Stimulated activated CD4-positive, alpha-beta T cell treated with anti-CD3 and anti-CD28 coated beads, Interleukin-4, amount 100 ng/mL, for 24 hours (primary cell): ENCODE measurements at places on chromosomes 1 and 21.

GRCh38 chr1:197948926-197949899, 32.0 kb downstream of the LHX9 start:
- DNase-seq = peak; percentile 34

DNA sequence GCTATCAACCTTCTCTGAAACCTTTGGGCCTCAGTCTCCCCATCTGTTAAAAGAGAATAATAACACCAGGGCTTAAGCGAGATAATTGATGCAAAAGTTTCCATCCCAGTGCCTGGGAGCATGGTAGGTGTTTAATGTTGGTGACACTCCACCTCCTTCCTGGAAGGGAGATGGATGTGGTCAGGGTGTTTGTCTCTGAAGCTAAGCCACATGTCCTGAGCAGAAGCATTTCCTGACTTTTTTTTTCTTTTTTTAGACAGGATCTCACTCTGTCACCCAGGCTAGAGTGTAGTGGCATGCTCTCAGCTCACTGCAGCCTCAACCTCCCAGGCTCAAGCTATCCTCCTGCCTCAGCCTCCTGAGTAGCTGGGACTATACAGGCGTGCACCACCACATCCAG, 72.6 kb upstream of the HMGB4 start:
- DNase-seq = no peak

GRCh38 chr1:213512316-213512715, 461.3 kb downstream of the RPS6KC1 start:
- DNase-seq = no peak

DNA sequence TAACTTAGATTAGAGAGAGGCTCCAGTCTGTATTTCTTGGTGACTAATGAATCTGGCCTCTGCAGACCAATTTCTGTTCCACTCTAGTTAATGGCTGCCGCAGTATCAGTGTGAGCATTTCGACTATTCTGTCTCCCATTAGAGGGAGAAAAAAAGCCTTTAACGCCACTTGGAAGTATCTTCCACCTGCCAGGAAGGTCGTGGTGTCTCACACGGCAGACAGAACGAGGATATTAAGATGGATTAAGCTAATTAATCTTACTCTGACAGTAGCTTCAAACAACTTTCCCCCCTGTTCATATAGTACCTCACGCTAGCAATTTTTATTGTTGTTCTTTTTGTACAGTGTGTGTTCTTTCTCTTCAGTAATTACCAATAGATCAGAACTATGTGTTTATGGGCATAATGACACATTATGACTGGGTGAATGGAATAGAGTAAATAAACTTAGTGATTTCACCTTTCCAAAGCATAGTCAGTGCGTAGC, 153.8 kb downstream of the ADGRL2 start:
- DNase-seq = no peak

DNA sequence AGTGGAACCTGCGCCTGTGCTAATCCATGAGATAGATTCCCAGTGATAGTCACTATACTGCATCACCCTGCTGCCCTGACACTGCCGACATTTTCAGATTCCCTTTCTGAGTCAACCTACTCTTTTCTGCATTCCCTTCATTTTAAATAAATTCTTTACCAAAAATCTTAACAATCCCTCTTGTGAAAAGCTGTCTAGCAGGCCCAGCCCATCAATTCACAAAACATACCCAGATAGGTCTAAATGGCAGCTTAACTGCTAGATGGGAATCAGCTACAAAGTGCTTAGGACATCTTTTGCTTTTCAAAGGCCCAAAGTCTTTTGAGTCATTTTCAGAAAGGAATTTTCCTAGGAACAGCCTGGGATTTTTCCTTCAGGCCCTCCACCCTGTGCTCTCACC, 180.1 kb upstream of the PTBP2 start:
- DNase-seq = no peak

DNA sequence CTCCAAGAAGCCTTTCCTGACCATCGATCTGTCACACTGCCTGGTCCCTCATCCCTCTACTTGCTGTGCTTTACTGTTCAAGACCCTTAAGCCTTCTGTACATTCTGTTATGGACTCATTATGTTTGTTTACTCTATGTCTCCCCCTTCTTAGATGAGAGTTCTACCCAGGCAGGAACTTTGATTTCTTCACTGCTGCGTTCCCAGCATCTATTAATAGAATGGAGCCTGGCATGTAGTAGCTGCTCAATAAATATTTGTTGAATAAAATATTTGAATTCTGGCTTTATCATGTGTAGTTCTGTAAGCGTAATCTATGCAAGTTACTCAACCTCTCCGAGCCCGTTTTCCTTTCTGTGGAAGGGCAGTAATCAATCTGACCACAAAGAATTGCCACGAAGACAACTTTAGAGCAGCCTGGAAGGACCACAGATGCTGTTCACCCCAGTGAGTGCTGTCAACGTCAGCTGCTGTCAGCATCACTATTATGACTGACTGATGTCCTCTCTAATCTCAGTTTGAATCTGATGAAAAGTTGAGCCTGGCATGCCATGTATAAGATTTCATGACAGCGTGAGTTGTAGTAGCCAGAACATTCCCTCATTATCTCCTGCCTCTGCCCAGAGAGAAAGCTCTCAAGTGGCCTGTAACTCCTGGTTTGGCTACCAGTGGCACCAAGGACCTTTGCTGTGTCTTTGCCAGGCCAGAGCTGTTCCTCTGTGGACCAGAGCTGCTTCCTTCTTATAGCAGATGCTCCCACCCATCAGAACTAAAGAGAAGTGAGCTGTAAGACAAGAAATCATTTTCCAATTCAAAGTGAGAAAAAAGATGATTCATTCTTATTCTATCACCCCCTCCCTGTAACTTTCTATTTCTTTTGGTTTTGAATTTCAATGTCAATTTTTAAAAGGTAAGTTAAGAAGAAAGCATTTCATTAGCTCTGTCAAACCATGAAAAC, 94.5 kb downstream of the PRDM2 start:
- DNase-seq = no peak

GRCh38 chr21:29299916-29300806, 1.4 kb downstream of the BACH1 start:
- peak; percentile 64 for DNase-seq

GRCh38 chr1:90190523-90190922, 195.6 kb downstream of the ZNF326 start:
- DNase-seq = no peak

- DNase-seq = no peak
These were observed 257.9 kb downstream of the VAV3 start for GRCh38 chr1:107707111-107707510.

DNA sequence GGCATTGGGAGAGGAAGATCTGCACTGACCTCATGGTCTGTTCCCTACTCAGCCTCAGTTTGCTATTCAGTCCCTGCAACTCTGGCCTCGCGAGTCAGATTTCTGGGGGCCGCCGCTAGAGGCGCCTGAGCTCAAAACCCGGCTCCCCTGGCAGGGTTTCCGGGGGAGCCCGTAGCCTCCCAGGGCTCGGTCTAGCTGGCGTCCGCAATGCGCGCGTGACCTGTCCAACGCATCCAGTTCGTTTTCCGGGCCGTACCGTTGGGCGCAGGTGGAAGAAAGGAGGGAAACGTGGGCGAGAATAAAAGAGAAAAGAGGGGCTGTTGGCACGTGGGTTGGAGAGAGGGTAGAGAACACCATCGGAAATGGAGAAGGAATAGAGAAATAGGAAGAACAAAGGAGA, at the start of gene ADAM30:
Gene ADAM30 (minus strand): TSS at position 213 of the 400 bp plus-strand sequence. CDS start 179 bp downstream, at position 34.
- no peak for DNase-seq

GRCh38 chr1:228841632-228842031, 106.4 kb downstream of the RHOU start:
- DNase-seq = no peak

GRCh38 chr1:153626904-153627714, at the start of gene S100A13:
Gene S100A13, minus strand, starts transcription at chr1:153627505. Its CDS starts 1,033 bp downstream, at chr1:153626472.
- DNase-seq = no peak

DNA sequence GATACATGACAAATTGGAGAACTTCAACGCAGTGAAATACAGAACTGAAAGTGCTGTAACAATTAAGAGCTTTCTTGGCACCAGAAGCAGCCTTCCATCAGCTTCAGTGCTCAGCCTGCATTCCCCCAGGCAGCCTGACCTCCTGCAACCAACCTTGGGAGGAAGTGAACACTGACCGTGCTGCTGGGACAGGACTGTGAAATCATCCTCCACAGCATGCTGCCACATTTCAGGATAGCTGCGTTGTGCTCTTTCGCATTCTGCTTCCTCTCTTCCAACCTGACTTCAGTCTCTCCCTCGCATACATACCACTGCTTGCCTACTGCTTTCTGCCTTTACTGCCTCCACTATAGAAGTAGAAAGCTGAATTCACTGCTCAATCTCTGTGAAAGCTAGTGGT, 388.6 kb downstream of the RWDD3 start:
- DNase-seq = no peak

DNA sequence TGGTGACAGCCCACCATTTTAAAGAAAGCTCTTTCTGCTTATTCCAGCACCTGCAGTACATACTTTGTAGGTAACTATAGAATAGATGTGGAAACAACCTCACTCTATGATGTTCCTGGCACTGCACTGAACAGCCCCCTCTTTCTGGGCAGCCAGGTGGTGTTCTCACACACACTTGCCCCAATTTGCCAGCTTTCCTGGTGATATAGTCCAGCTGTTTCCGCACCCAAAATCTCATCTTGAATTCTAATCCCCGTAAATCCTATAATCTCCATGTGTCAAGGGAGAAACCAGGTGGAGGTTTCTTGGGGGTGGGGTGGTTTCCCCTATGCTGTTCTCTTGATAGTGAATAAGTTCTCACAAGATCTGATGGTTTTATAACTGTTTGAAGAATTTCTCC, 102.2 kb downstream of the FCRL5 start:
- DNase-seq = no peak

GRCh38 chr1:157106813-157107189, 7.2 kb upstream of the ETV3L start:
- DNase-seq = no peak

GRCh38 chr1:45275054-45275453, 51.6 kb upstream of the HPDL start:
- no peak for DNase-seq

- no peak for DNase-seq
These were observed 79.8 kb upstream of the CYYR1 start for GRCh38 chr21:26652854-26653253.

DNA sequence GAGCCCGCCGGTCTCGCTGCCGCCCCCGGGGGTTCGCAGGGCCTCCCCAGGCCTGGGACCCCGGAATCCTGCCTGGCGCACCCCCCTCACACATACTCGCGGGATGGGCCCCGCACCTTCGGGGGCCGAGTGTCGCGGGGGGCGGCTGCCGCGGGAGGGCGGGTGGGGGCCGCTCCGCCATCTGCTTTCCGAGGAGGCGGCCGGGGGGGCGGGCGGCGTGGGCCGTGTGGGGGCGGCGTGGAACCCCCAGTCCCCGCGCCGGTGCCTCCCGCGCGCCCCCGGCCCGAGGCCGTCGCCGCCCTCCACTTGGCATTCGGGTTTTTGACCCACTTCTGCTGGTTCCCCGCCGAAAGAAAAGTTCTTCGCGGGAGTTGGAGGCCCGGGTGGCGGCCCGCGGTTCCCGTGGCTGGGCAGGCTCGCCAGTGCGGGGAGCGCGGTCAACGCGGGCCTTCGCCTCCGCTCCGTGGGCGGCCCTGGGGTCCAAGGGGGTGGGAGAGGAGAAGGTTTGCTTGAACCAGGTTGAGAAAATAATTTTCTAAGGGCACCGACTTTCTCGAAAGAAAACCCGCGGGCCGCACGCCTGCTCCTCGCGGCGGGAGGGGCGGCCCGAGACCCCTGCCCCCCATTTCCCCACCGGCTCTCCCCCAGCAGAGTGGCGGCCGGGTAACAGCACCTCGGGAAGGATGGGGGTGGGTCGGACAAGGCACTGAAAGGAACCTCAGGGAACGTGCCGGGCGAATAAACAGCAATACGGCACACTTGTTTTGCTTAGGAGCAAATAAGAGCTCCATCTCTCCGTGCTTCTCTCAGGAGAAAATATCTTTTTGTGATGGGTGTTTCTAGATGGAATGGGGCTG, 1.6 kb downstream of the PHF13 start:
- DNase-seq = no peak

GRCh38 chr1:53781654-53782053, 42.7 kb upstream of the GLIS1 start:
- DNase-seq = no peak

GRCh38 chr1:41537788-41538351, 53.4 kb upstream of the EDN2 start:
- DNase-seq = no peak

DNA sequence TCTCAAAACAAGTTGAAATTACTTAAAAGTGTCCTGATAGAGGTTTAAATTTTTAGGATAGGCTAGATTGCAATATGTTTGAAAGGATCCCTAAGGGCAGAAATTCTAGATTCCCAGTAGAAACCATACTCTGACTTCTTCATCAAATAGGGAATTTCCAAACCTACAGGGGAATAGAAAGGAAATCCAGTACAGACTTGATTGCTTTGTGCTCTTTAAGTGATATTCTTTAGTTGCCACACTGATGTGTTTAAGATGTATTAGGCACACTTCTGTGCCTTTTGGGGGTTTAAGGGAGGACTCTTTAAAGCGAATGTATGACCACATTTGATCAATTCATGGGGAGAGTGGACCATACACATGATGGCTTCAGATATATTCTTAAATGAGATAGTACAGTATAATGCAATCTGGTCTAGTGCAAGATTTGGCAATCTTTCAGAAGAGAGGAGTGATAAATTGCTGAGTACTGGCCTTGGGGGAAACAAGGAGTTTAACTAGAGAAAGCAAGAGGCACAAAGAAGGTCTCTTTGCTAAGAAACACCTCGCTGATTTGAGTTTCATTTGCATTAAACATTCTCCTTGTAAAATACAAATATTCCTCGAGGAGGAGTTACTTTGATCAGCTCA, 268.8 kb upstream of the NR5A2 start:
- no peak for DNase-seq

DNA sequence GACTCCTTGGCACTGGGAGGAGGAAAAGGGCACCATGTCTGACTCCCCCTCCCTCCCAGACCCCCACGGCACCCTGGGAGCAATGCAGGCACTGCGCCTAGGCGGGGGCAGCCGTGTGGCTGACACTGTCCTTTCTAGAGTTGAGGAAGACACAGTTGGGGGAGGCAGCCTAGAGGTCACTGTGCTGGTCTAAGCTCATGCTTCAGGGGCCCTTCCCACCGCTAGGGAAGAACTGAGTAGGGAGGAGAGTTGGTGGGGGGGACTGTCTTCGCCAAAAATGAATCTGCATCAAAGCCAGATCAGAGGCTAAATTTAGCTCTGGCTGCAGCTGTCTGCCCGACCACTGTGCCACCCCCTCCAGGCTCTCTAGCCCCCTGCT, 3.4 kb downstream of the SEMA6C start:
- no peak for DNase-seq
